ENCODE measurements at places on chromosomes 1 and 21.
A peak's percentile ranks its signal among the peaks of the same experiment; 100 is the strongest.

DNA sequence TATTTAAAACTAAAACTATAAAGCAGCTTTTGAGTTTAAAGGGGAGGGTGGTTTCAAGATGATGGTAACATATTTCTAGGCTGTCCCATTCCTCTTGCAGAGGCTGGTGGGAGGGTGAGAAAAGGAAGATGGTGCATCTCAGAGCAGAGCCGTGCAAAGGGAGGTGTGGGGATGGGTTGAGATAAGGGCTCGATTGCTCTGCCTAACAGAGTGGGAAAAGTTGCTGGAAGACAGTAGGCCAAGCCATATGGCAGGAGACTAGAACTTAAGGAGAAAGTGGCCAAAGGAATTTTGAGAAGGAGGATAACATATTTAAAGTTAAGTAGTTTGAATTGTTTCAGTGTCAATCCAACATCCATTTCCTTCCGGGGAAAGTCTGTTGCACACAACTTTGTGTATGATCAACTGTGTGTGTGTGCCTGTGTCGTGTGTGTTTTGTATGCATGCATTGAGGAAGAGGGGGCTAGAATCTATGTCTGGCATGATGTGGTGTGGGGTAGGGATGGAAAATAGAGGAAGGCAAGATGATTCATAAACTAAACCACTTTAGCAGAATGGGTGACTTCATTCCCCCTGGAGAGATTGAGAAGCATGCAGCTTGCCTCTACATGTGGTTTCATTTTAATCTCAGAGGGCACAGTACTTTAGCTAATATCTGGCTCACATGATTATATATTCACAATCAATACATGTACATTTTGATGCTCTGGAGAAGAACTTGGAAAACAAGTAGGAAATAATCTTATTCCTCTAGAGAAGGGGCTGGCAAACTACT lies 145.0 kb upstream of the DNAH14 start:
- DNase-seq = no peak

GRCh38 chr1:166127003-166127402 lies 39.8 kb downstream of the FAM78B start:
- DNase-seq = no peak

- no peak for DNase-seq
Measured at GRCh38 chr1:48068206-48068605, 71.0 kb upstream of the TRABD2B start.

- DNase-seq = peak; percentile 84
Measured at GRCh38 chr1:154955718-154956543, at the start of gene PBXIP1. Gene PBXIP1, minus strand, starts transcription at chr1:154956099. Its CDS starts 2,378 bp downstream, at chr1:154953721.

DNA sequence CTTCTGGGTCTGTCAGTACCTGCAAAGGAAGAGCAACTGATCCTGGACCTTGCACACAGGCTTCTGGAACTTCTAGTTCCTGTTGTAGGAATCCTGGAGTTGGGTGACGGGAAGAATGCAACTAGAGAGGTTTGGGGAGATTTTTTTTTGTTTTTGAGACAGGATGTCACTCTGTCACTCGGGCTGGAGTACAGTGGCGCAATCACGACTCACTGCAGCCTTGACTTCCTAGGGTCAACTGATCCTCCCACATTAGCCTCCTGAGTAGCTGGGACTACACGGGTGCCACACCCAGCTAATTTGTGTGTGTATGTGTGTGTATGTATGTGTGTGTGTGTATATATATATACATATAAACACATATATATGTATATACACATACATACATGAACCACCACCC lies 18.8 kb downstream of the ENTREP3 start:
- no peak for DNase-seq

- DNase-seq = no peak
Measured at GRCh38 chr1:151011154-151011850, 3.1 kb downstream of the PRUNE1 start.

- DNase-seq = no peak
Measured at GRCh38 chr1:31959521-31960340, 21.6 kb upstream of the PTP4A2 start.

GRCh38 chr21:41659791-41660560 lies 106.9 kb downstream of the RIPK4 start:
- DNase-seq = no peak

DNA sequence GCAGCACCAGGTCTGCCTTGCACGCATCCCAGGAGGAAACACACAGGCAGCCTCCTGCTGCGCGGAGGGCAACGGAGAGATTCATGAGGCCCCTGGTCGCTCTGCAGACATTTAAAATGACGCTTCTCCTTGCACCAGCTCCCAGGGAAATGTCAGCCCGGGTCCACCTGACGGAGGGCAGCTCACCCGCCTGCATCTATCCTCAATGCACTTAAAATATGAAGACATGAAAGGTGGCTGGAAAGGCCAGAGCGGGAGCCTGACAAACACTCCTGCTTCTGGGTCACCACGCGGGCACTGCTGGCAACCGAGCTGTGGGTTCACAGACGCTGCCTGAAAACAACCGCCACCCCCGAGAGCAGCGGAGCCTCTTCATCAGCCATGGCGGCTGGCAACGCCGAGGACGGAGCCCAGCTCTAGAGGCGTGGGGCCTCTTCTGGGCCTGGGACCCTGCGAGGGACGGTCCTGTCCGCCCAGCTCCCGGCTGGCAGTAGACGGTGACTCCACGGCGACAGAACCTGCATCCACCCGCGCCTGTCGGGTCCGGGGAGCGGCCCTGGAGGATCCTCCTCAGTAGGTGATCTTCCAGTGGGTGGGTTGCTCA lies 22.7 kb downstream of the POFUT2 start:
- DNase-seq = no peak

GRCh38 chr1:152752225-152752624 lies 5.6 kb upstream of the KPRP start:
- DNase-seq = no peak

- DNase-seq = no peak
Measured at GRCh38 chr21:34536820-34537219, 24.8 kb upstream of the KCNE1 start.

DNA sequence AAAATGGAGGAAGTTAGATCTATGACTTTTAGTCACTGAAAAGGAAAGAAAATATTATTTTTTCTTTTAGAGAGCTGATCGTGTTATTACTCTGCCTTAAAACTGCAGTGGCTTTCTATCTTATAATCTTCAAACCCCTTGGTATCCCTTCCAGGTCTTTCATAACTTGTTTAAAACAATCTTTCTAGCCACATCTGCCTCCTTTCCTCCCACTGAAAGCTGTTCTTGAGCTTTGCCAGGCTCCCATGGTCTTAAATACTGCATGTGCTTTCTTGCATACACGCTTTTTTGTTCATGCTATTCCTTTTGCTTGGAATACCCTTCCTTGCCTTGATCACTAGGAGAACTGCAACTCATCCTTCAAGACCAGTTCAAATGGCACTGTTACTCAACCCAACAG lies 65.9 kb upstream of the GADD45A start:
- no peak for DNase-seq

DNA sequence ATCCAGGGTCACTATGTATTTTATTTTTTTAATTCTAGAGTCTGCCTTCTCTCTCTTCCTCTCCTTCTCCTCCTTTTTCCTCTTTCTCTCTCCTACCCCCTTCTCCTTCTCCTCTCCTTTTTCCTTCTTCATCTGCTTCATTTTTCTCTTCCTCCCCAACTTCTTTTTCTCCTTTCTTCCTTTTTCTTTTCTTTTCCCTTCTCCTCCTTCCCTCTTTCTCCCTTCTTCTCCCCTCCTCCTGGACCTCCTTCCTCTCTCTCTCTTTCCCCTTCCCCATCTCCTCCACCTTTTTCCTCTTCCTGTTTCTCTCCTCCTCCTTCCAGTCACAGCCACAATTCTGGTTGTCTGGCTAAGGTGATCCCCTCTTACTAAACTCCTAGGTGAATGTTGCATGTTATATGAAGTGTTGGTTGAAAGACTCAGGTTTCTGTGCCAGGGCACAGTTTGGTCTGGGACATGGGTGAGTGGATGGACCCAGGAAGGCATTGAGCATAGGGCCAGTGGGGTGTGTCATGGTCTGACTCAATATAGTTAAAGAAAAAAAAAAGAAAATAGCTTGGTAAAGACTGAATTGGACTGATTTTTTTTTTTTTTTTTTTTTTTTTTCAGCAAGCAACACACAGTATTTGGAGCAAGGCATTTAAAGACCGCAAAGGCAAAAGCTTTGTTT lies 266.9 kb downstream of the TGFB2 start:
- no peak for DNase-seq

- no peak for DNase-seq
Measured at GRCh38 chr1:229273507-229274232, 2.8 kb downstream of the RAB4A start.

DNA sequence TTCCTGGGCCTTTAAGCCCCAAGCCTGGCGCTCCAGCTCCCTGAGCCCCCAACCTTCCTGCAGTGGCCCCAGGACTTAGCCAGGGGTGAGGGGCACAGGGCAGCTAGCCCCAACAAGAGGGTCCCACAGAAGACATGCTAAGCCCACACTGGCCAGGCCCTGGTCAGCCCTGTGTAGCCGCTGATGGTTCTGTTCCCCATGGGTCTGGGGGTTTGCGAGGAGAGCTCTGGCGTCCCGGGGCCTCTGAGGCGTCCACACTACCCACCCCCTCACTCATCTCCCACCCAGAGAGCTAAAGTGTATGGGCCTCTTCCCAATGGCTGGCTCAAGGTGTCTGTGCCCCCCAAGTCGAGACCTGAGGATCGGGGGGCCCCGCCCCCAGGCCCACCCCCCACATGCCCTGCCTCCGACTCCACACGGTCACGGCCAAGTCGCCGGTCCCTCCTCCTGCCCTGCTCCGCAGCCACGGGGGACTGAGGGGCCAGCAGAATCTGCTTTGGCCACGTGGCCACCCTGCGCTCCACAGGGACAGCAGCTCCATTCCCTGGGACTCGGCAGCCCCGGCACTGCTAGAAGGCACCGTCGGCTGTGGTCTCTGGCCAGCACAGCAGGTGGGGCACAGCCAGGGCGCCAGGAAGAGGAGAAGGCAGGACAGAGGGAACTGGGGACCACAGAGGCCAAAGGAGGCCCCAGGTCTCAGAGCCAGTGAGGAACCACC lies 7.8 kb downstream of the TNFRSF18 start:
- DNase-seq = no peak

DNA sequence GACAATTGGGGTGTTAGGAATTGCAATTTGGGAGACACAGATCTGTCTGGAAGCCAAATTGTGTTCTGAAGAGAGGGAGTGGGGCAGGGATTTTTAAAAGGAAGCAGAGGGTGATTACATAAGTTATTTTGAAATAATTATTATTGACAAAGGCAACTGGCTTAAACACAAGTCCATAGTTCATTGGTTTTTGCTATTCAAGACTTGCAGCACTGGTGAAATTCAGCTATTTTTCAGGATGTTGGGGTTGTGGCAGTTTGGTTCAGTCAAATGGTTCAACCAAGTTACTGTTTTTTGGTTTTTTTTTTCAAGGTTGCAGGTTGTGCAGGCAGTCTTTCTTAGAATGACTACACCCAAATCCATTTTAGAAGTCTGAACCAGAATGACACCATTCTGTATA lies 300.0 kb upstream of the DEPDC1 start:
- no peak for DNase-seq

DNA sequence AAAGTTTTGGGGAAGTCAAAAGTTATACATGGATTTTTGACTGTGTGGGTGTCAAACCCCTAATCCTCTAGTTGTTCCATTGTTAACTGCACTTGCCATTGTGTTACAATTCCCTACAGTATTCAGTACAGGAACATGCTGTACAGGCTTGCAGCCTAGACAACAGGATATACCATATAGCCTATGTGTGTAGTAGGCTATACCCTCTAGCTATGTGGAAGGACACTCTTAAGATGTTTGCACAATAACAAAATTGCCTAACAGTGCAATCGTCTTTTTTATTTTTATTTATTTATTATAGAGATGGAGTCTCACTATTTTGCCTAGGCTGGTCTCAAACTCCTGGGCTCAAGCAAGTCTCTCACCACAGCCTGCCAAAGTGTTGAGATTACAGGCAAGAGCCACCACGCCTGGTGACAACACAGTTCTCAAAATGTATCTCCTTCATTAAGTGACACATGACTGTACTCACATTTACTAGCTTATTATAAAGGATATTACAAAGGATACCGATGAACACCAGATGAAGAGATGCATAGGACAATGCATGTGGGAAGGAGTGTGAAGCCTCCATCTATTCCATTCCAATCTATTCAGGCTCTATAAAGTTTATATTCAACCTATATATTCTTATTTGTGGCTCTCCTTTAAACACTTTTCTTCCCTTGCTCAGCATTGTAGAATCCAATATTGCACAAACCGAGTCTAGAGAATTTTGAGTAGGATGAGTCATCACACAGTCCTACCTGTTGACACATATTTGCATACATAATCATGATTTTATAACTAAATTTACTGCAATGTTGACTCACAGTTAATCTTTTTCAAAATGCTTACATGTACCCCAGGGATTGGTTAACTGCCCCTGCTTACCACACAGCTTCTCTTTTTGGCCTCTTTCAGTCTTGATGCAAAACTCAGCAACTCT lies 28.4 kb upstream of the CEP350 start:
- DNase-seq = no peak

DNA sequence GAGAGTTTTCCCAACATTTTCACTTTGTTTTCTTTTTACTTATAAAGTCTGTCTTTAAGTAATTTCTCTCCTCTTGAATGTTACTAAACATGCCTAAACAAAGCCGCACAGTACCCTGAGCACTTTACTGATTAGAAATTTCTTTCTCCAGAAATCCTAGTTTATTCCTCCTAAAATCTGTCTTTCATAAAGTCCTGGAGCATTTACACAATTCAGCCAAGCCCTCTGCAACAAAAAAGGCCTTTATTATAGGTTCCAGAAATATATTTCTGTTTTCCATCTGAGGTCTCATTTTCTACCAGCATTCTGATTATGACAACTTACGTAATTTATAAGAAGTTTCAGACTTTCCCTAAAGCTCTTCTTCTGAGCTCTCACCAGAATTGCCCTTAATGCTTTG lies 549.5 kb upstream of the OLFM3 start:
- DNase-seq = no peak

GRCh38 chr1:3814065-3814464 lies 17.8 kb upstream of the LRRC47 start:
- no peak for DNase-seq

GRCh38 chr1:55618199-55618598 lies 403.0 kb upstream of the USP24 start:
- DNase-seq = no peak

- no peak for DNase-seq
Measured at GRCh38 chr1:114080511-114081436, 72.9 kb downstream of the SYT6 start.

GRCh38 chr1:223820515-223820858 lies 25.3 kb downstream of the TP53BP2 start:
- no peak for DNase-seq

DNA sequence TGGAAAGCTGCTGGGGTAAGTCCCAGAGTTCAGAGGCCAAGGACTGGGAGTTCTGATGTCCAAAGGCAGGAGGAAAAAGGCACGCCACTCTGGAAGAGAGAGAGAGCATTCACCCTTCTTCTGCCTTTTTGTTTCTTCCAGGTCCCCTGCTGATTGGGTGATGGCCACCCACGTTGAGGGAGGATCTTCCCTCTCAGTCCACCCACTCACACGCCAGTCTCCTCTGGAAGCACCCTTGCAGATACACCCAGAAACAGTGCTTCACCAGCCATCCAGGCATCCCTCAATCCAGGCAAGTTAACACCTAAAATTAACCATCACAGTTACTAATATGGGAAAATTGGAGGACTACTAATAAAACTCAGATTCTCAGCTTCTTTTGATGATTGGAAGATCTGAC lies 66.1 kb upstream of the PARP1 start:
- no peak for DNase-seq

All from activated T-cell treated with anti-CD3 and anti-CD28 coated beads, Interleukin-2, amount 50 U/mL, for 72 hours (primary cell).